ENCODE measurements at places on chromosomes 2 and 18.

GRCh38 chr2:118667348-118667747 is 180.1 kb downstream of the EN1 start:
- DNase-seq = no peak

DNA sequence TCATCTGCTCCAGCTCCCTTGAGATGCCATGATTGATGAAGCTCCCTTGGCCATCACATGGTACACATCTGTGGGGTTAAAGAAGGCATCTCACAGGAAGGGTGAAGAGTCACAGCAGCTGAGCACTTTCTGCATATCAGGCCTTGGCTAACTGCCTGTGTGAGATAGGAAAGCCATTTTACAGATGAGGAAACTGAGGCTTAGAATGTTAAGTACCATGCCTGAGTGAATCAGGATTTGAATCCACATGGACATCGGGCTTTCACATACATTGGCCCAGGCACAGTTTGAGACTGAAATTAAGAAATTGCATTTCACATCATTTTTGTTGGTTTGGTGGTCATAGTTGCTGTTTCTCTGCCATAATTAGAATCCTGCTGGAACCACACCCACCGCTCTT is 126.8 kb downstream of the BCL2L11 start:
- no peak for DNase-seq

- DNase-seq = no peak
These were observed 75.8 kb downstream of the ASAP2 start for GRCh38 chr2:9282128-9283112.

- DNase-seq = no peak
These were observed 1.4 kb downstream of the NDUFA10 start for GRCh38 chr2:240023792-240024191.

GRCh38 chr2:204026294-204026693 is 89.7 kb downstream of the ICOS start:
- no peak for DNase-seq

DNA sequence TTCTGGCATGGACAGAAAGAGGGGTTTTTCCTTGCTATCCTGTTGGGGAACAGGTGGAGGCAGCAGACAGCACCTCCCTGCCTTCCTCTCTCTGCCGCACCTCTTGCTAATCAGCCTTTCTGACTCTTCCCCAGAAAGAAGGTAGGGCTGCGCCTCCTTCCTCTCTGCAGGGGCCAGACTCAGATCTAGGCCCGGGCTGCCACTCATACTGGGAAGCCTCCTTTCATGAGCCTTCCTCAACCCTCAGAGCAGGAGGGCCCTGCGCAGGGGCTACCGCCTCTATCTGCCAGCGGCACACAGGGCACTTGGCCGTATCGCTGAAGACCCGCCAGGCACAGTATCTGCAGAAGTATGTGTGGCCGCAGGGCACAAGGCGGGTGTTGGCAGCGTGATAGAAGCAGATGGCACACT is 7.1 kb downstream of the NEURL3 start:
- no peak for DNase-seq

DNA sequence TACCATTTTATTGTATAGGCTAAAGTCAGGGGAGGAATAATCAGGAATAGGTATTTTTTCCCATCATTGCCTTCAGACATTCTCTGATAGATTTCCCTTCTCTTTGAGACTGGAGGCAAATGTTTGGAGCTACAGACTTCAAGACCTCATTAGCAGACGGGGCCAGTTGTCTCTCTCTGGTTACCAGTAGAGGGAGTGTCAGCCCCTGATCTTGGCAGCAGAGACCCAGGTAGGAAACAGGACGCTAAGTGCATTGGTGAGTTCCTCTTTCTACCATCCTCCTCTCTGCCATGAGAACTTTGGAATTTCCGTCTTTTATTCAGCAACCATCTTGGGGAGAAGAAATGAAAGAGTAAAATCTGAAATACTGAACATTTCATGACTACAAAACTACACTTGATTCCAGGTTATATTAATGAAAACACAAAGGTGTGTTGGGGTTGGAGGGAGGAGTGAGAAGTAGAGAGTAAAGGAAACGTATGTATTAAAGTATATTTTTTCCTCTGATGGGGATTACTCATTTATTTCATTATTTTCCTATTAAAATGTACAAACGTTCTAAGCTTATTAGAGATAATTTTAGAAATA is 186.2 kb upstream of the GCFC2 start:
- DNase-seq = no peak

- DNase-seq = no peak
These were observed 204.6 kb upstream of the TNP1 start for GRCh38 chr2:217064234-217065011.

- no peak for DNase-seq
These were observed 90.8 kb downstream of the WDSUB1 start for GRCh38 chr2:159195697-159196096.

DNA sequence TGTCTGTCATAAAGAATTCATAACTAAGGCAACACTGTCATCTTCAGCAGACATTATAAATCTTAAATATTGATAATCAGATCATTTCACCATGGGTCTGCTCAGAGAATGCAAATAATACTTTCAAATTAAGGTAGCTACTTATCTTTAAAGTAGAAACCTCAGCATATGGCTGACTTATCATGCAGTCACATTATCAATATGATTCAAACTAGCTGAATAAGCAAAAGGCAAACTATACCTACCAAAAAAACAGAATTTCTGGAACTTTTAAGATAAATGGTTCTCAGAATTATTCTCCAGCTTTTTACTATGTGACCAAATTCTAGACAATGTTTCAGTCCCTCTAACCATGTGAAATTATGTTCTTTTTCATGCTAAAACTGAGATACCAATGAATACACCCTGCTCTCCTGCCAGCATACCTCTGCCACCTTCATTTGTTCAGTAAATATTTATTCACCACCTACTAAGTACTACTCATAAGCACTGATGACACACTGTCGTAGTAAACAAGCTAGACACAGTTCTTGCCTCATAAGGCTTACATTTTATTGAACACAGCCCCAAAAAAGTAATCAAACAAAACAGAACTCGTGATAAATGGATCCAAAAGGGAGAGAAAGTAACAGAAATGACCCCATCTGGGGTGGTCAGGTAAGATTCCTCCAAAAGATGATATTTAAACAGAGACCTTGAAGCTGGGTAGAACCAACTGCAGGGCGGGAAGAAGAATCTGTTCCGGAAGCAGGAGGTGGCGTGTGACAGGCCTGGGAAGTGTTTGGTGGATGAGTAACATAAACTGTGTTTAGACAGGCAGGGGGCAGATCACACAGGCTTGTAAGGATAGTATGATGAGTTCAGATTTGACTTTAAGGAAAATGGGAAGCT is 17.7 kb downstream of the SPIRE1 start:
- DNase-seq = no peak

DNA sequence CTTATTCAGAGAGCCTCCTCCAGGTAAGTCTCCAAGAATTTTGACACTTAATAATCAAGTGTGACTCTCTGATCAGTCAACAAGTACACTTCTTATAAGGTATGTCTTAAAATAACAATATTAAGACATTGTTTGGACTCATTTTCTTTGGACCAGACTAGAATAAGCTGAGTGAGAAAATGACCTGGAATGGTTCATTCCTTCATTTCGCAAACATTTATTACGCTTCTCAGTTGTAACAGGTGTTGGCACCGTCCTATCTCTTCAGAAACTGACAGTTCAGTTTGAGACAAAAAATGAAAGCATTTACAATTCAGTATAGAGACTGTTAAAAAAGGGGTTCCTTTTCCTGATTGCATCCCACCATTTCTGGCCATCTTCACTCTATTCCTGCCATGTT is 46.6 kb downstream of the TSPYL6 start:
- DNase-seq = no peak

DNA sequence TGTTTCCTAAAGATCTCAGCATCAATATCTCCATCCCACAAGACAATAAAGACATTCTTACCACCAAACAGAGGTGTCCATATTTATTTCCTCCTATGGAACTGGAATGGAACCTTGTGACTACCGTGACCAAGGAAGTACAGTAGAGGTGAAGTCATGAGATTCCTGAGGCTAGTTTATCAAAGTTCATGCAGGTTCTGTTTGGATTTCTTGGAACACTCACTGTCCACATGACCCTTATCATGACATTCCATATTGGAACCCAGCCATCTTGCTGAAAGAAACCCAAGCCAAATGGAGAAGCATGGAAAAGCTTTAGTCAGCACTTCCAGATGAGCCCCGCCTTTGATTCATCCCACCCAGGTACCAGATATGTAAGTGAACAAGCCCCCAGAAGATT is 516.0 kb upstream of the POU3F3 start:
- no peak for DNase-seq

DNA sequence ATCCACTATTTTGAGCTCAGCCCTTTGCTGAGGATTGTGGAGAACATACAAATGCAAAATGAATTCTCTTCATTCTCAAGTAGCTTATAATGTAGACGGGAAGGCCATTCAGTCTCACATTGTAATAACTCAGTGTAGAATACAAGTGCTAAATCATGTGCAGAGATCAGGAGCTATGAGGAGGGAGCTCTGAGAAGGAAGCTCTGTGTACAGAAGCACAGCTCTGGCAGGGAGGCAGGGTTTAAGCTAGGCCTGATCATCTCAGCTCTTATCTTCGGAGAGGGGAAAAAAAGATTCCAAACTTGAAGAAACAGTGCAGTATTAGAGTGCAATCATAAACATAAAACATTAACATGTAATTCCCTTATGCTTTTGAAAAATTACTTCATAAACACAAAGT is 291.1 kb upstream of the SKOR2 start:
- no peak for DNase-seq

DNA sequence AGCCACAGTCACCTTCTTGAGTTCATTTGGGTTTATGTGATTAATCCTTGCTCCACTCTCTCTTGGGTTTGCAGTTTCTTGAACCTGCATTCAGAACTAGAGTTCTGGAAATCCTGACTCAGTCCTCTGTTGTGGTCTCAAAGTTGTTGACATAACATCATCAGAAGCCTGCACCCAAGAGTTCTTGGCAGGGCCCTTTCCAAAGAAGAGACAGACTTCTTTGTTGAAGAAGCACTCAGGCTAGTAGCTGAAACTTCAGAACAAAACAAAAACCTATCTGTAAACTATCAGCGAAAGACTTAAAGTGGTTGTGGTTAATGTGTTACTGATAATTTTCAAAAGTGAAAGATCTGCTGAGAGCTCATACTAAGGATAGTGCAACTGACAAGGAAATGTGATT is 120.8 kb downstream of the FAM168B start:
- no peak for DNase-seq

DNA sequence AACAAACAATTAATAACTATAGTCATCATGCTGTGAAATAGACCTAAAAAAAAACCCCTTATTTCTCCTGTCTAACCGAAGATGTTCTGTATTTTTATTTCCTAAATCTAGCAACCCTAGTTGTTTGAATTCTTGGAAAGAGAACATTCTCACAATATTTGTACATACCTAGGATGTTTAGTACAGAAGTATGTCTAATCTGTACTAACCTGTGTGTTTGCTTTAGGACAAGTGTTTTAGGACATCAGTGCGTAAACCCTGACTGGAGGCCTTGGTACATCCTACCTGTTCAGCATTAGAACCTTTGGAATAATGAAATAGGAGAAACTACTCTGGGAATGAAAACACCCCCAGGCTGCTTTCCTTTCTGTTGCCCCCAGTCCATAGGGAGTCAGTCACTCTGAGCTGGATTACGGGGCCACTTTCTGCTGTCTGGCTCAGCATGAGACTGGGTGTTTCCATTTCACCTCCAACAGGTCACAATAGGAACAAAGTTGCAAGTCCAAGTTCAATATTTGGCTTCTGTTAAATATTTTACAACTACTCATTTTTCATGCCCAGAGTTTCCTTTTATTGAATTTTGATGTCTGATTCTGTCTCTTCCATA is 114.7 kb downstream of the MTX2 start:
- DNase-seq = no peak

DNA sequence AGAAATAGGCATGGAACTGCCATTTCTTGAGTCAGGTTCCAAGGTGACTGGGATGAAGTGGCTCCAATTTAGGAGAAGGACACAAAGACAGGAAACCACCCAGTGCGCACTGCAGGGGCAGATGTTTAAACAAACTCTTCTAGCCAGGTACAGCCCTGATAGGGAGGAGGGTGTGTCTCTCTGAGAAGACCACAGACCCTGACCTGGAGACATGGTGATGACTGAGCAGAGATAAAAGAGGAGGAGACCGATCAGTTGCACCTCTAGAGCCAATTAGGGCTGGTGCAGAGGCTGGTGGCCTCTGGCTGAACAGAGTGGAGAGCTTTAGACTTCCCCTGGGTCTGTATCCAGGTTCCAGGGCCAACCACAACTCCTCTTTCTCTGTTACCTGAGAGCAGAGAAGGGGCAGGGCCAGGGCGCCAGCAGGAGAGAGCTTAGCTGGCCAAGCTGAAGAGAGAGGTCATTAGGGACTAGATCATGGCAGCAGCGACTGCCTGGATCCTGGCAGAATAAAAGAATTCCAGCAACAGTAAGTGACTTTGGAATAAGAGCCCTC is 5.4 kb upstream of the SPOPL start:
- DNase-seq = no peak

- no peak for DNase-seq
These were observed 388.8 kb upstream of the CHAC2 start for GRCh38 chr2:53378791-53379190.
